ENCODE measurements at places on chromosomes 3 and 15.
A peak's percentile ranks its signal among the peaks of the same experiment; 100 is the strongest.

DNA sequence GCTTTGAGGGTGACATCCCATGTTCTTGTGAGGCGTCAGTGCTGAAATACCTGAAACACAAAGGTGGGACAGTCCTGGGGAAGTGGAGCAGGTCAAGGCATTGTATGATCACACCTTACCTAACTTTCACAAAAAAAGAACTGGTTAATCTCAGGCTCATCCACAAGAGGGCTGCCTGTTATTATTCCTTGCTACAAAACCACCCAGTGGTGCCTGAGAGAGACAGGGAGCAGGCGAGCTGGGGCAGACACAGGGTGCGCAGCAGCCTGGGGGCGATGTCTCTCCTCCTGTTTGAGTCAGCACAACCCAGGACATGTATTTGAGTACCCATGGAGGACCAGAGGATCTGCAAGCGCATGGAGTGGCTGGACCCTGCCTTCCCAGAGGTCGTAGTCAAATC is 316.8 kb upstream of the ATP10A start:
- no peak for DNase-seq

DNA sequence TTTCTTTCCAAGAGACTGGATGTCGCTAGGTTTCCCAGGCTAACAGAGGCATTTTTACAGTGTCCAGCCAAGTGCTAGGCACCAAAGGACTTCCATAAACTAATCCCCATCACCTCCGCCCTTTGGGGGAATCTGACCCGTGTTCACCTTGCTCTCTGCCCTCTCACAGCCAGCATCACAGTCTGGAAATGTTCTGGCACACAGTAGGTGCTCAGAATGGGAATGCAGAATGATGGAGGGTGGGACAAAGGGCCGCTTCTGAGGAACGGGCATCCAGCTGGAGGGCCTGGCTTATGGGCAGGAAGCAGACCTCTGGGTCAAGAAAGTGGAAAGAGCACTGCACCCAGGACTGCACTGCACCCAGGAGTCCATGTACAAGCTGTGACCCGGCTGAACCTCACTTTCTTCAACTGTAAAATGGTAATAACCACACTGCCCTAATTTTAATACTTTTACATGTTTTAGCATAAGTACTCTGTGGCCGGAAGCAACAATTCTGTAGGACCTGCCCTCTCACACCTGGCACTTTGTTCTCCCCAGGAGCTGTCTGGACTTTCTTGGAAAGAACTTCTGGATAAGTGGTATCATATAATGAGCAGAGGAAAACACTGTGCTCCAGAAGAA is 901 bp upstream of the NMB start:
- no peak for DNase-seq

GRCh38 chr15:32691689-32692038 is 26.1 kb upstream of the GREM1 start:
- no peak for DNase-seq

DNA sequence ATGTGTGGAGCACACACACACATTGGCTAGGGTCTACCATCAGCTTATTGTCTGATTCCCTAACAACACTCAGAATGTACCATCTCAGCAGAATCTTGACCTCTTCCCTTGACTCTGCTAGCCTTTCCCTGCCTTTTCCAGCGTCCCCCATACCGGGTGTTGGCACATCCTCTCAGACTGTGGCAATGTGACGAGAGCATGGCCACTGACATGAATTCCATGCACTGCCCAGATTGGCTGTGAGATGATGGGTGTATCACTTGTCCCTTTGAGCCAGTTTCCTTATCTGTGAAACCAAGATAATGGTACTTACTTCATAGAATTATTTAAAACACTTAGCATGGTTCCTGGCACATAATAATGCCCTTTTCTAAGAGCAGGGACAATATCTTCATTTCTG is 60.3 kb upstream of the EIF1B start:
- no peak for DNase-seq

GRCh38 chr3:9175421-9175820 is 74.0 kb downstream of the SRGAP3 start:
- no peak for DNase-seq

- DNase-seq = no peak
Measured at GRCh38 chr3:194570898-194571297, 62.3 kb downstream of the TMEM44 start.

GRCh38 chr3:67854663-67855062 is 200.3 kb upstream of the SUCLG2 start:
- no peak for DNase-seq

GRCh38 chr15:63238796-63239195 is 38.6 kb upstream of the APH1B start:
- peak; percentile 50 for DNase-seq

- DNase-seq = no peak
Measured at GRCh38 chr3:114442246-114442645, 148.4 kb downstream of the TIGIT start.

DNA sequence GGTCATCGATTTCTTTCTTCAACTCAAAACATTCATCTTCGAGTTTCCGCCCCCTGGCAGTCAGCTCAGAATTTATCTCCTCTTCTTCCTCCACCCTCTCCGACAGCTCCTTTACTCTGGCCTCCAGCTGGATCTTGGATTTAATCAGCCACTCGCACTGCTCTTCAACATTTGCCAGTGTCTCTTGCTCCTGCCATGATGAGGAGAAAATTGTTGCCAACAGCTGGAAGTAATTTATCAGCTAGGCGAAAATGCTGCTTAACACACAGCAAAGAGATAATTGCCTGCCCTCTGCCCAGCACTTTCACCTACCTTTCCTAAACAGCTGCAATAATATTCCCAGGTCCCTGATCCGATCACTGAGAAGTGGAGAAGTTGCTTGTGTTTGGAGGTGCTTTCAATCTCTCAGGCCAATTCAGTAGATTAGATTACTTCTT is 69.3 kb downstream of the MYH15 start:
- no peak for DNase-seq

- DNase-seq = no peak
Measured at GRCh38 chr3:171164067-171164465, 137.5 kb upstream of the SLC2A2 start.

DNA sequence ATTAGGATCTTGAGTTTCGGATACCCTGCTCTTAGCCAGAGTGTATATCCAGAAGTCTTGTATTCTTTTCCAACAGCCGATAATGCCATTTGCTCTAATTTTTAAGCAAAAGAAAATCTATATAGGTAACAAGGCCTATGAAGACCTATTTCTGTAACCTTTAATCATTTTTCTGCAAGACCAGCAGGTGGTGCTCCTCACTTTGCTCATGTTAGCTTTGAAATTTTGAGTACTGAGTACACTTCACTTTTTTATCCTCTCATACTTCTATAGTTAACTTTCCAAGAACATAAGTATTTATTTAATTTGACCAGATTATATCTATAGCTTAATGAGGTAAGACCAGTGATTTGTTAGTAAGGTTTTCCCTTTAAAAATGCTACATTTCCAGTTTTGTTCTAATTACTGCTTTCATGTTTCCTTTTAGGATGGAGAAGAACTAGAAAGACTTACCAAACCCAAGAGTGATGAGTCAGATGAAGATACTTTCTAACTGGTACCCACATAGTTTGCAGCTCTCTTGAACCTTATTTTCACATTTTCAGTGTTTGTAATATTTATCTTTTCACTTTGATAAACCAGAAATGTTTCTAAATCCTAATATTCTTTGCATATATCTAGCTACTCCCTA is 20.5 kb downstream of the SLC35A5 start:
- DNase-seq = no peak

DNA sequence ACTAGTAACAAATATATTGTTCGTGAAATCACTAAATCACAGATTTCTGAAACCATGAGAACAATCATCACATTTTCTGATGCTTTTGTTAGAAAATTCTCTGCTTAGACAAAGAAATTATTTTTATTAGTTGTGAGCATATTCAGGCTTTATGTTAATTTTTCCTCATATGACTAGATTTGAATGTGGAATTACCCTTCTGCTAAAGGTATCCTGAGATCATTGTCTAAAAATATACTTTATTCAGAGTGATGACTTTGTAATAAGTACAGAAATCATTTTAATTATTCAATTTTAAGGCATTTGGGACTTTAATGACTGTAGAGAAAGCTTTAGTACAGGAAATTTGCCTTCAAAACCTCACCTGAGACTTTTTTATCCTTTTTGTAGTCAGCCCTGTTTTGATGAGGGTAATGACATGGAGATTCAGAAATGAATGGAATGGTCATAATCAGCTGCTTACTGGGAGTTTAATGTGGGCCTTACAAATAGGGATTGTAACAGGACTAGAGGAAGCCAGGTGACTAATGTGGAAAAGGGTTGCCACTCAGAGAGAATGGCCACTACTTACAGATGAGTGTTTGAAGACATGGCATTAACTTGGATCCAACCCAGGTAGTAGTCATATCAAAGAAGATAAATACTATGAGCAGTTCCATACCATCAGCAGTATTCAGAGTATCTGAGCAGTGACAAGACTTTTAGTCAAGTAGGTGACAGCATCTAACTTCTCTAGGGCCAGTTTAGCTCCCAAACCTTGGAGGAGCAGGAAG is 148.3 kb downstream of the MBNL1 start:
- no peak for DNase-seq

GRCh38 chr3:17181413-17181907 is 296.7 kb downstream of the PLCL2 start:
- DNase-seq = no peak

DNA sequence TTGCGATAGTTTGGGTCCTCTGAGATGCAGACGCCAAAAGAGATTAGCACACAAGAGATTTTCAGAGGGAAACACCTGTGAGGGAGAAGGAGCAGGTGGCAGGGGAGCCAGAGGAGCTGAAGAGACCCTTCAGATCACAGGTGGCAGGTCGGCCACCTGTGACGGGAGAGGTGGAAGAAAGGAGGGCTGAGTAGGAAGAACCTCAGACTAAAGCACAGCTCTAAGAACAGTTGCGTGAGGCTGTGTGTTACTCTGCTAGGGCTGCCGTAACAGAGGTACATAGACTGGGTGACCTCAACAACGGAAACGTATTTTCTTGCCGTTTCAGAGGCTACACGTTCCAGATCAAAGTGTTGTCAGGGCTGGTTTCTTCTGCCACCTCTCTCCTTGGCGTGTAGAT is 38.5 kb downstream of the C2CD4A start:
- DNase-seq = no peak

DNA sequence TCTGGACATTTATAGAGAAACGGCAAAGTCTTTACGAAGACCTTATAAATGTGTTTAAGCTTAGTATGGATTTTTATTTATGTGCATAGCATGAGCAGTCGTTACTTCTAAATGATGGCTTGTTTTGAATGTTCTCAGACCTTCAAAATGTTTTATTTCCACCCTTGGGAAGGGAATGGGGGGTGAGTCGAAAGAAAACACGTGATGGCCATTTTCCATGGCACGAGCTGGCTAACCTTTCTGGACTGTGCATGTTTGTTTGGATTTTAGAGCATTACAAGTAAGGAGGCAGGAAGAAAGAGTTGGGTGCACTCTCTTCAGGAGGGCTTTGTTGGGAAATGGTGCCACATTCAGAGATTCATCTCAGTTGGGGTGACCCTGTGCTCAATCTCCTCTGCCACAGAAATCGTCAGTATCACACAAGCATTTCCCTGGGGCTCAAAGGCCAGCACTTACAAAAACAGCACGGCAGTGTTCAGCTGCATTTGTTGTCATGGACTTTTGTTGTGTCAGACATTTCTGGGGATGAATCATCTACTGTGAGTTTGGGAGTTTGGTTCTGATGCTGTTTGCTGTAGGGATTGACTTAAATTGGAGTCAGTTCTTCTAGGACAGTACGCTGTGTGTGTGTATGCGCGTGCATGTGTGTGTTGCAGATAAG is 52.3 kb upstream of the ADAMTS9 start:
- DNase-seq = no peak

DNA sequence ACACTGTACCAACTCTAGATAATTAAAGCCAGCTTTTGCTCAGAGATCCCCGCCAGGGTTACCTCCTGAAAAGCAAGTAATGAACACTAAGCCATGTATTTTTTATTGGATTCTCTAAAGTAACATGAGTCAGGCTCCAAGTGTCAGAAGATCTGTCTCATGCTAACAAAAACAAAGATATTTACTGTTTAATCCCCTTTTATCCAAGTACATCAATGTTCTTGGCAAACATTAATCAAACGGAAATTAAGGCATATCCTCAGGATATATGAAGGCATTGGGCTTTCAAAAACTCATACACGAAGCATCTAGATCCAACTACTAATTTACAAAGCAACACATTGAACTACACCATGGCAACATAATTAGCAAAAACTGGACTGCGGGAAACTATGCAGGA is 37.2 kb downstream of the MYO5A start:
- DNase-seq = no peak

DNA sequence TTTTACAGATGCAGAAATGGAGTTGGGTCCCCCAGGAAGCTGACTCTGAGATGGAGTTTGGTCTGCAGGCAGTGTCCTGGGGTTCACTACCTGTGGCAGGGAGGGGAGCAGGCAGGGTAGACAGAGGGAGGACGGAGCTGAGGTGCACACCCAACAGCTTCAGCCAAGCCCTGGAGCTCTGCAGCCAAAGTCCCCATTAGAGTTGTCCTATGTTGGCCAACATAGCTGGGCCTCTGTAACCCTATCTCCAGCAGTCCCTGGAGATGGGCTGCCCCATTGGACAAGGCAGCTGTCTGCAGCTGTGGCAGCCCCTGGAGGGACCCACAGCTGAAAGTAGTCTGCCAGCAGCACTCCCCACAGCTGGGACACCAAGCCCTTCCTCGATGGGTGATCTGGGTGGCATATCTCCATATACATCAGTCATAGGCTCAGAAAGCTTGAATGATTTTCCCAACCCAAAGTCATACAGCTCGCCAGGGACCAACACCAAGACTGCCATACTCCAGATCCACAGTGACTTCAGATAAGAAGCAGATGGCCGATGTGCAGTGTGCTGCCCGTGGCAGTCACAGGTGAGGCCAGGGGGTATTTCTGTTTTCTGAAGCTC is 31.9 kb downstream of the STARD5 start:
- DNase-seq = no peak

Data from GM12878 (cell line).